Prostate gland (tissue), 2 donors: ENCODE measurements at places on chromosomes 5 and 9.
A peak's percentile ranks its signal among the peaks of the same experiment; 100 is the strongest.

- H3K4me1 ChIP-seq = no peaks in the 10 kb centered on the region
- no peak overlapping the region for H3K27ac ChIP-seq
- H3K27me3 ChIP-seq = no peaks in the 10 kb centered on the region
- DNase-seq = no peak
- no peaks in the 10 kb centered on the region for H3K36me3 ChIP-seq
- H3K4me3 ChIP-seq = no peak overlapping the region
These were observed 72.8 kb downstream of the OTULIN start for GRCh38 chr5:14737291-14737690.

GRCh38 chr5:152505442-152506042, 100.5 kb upstream of the NMUR2 start:
- H3K4me1 ChIP-seq = no peaks in the 10 kb centered on the region
- H3K27ac ChIP-seq = no peak overlapping the region
- no peak overlapping the region for H3K4me3 ChIP-seq

DNA sequence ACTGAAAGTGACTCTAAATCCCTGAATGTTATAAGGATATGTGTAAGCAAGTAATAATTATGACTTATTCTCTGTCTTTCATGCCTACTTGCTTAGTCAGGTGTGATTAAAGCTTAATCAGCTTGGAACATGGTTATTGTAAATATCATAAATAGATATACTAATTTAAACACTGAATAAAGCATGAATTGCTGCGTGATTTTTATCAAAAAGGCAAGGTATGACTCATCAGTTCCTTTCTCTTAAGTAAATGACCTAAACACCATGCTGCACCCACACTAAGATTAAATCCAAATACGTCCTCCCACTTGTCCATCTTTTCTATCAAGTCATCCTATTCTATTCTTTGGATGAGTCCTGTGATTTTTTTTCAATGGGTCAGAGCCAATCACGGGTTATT, 124.6 kb upstream of the MTAP start:
- no peaks in the 10 kb centered on the region for H3K27me3 ChIP-seq
- H3K27ac ChIP-seq = no peak overlapping the region
- no peaks in the 10 kb centered on the region for H3K36me3 ChIP-seq
- H3K4me1 ChIP-seq = no peaks in the 10 kb centered on the region
- DNase-seq = no peak

DNA sequence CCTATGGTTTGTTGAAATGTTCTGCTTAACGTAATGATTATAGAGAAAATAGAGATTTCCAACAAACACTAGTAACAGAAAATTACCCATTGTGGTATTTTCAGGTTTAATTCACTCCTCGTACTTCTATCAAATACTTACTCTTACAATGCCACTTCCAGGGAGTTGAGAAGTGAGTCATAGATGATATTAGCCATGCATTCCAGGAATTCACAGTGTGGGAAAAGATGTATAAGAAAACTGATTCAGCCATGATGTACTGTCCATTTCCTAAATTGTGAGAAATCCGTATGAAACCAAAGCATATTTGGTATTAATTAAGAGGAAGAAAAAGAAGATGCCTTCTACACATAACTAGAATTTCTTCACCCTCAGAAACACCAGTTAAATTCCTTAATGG, 1854.6 kb upstream of the WWC1 start:
- no peak overlapping the region for H3K27ac ChIP-seq
- H3K4me1 ChIP-seq = no peaks in the 10 kb centered on the region
- no peak for DNase-seq
- H3K36me3 ChIP-seq = no peaks in the 10 kb centered on the region
- H3K4me3 ChIP-seq = no peak overlapping the region
- H3K27me3 ChIP-seq = no peaks in the 10 kb centered on the region

- peaks cover 27% of the 10 kb centered on the region for H3K27me3 ChIP-seq
- no peak overlapping the region for H3K27ac ChIP-seq
- no peaks in the 10 kb centered on the region for H3K36me3 ChIP-seq
These were observed 3.9 kb downstream of the SLC9A3 start for GRCh38 chr5:520196-520849.

GRCh38 chr5:56069652-56070226, 75.0 kb upstream of the IL6ST start:
- no peaks in the 10 kb centered on the region for H3K27me3 ChIP-seq
- H3K4me1 ChIP-seq = no peaks in the 10 kb centered on the region
- no peak for DNase-seq
- H3K27ac ChIP-seq = no peak overlapping the region
- no peaks in the 10 kb centered on the region for H3K36me3 ChIP-seq

- H3K4me3 ChIP-seq = peak within 1 kb of the TSS; percentile 80
- peak within 1 kb of the TSS; percentile 94 for H3K27ac ChIP-seq
- no peaks in the 10 kb centered on the region for H3K27me3 ChIP-seq
- H3K36me3 ChIP-seq = no peaks in the 10 kb centered on the region
- DNase-seq = peak; percentile 71
- no peaks in the 10 kb centered on the region for H3K4me1 ChIP-seq
These were observed at the start of gene ZBED3 for GRCh38 chr5:77086689-77087483. TSS of gene ZBED3 (minus strand) at chr5:77087285. CDS start at chr5:77077878, 9,407 bp downstream.
